ENCODE measurements at places on chromosomes 13 and 19. TPM values are rescaled to one million over a fixed set of nuclear protein-coding genes. Genes with fewer than 3 reads are reported as not detected.
A peak's percentile ranks its signal among the peaks of the same experiment; 100 is the strongest.

GRCh38 chr13:114315074-114315785 lies 927 bp downstream of the CHAMP1 start:
- H3K27me3 ChIP-seq, result no peaks in the 10 kb centered on the region
- peaks cover 40% of the 10 kb centered on the region for H3K4me1 ChIP-seq
- peak overlapping the region; percentile 91 for H3K4me3 ChIP-seq
- H3K27ac ChIP-seq, result peak overlapping the region; percentile 92

The TIMM50 gene
- total RNA-seq, result 80.8 TPM

The CAPS gene
- 41.5 TPM for total RNA-seq

The ZNF350 gene
- 24.2 TPM for total RNA-seq

GRCh38 chr13:34990399-34991214 lies 48.5 kb downstream of the NBEA start:
- no peak for DNase-seq
- H3K36me3 ChIP-seq, result no peaks in the 10 kb centered on the region
- H3K27me3 ChIP-seq, result no peaks in the 10 kb centered on the region
- H3K27ac ChIP-seq, result no peak overlapping the region
- H3K4me3 ChIP-seq, result no peak overlapping the region

GRCh38 chr13:109256866-109257760 lies 529.3 kb downstream of the IRS2 start:
- no peaks in the 10 kb centered on the region for H3K27me3 ChIP-seq
- no peak overlapping the region for H3K27ac ChIP-seq
- DNase-seq, result no peak
- no peak overlapping the region for H3K4me3 ChIP-seq

DNA sequence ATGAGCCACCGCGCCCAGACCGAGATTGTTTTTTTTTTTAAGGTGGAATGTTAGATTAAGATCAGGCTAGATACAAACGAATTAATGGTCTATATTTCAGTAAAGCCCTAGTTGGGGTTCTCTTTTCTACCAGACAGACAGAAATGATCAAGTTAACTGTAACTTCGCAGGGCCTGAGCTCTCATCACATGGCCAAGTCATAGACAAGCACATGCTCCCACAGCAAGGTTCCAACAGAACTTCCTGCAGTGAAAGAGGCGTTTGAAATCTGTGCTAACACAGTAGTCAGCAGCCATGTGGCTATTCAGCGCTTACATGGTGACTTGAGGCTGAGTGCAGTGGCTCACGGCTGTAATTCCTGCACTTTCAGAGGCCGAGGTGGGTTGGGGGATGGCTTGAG lies 34.7 kb upstream of the SEMA6B start:
- H3K36me3 ChIP-seq, result no peaks in the 10 kb centered on the region
- peaks cover 8% of the 10 kb centered on the region for H3K4me1 ChIP-seq
- H3K27me3 ChIP-seq, result peaks cover 98% of the 10 kb centered on the region
- no peak overlapping the region for H3K27ac ChIP-seq

DNA sequence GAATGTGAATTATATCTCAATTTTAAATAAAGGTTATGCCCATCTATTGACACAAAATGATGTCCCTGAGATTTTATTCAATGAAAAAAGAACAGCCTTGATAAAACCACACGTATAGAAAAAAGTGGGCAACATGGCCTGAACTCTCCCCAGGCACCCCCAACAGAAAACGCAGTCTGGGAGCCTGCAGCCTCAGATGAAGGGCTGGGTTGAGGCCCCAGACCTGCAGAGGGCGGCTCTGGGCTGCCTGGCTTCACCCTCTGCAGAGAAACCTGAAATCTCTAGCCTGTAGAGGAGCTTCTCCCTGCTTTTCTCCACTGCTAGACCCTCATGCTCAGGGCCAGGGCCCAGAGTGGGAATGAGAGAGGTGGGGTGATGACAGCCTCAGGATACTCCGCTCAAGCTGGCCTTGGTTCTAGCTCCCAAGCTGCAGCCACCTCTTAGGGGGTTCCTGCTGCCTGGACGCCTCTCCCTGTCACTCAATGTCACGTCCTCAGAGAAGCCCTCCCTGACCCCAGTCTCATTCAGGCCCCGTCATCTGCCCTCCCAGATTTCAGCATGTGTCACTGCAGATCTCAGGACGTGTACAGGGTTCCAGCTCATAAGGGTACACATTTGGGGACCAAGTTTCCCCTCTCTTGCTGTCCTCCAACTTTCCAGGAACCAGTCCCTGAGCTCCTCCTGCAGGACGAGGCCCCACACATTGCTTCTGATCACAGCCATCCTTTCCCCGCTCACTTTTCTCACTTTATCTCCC lies 1.8 kb downstream of the MBD3 start:
- H3K27ac ChIP-seq, result peak overlapping the region; percentile 99
- peaks cover 9% of the 10 kb centered on the region for H3K36me3 ChIP-seq
- peak overlapping the region; percentile 72 for H3K4me3 ChIP-seq
- H3K4me1 ChIP-seq, result peaks cover 47% of the 10 kb centered on the region

DNA sequence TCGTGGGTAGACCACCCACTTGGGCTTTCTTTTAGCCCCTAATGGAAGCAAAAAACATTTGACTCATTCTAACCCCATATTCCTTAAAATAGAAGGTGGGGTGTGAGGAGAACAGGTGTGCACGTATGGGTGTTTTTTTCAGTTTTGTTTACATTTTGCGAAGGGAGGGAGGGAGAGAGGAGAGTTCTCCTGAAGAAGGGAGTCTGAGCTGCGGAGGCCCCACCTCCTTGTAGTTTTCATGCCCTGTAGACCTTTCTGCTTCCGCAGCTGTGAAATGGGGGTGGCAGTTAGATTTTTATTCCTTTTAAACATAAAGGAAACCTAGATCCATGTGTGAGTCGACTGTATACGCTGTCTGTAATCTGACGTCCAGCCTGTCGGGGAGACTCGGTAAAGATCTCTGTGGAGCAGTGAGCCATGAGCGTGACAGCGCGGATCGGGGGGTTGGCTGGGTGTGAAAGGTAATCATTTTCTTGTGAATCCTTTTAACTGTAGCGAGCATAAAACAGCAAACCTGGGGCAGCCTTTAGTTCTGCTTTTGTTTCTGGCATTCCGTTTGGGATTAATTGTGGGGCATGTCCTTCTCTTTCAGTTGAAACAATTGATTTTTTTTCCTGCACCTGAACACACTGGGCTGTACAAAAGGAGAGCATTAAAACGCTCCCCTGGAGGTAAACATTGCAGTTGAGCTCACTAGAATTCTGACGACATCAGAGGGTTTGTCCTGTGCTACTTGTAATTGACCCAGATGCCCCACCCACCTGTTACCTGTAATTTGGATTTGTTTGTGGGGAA lies 2.3 kb downstream of the UPF1 start:
- peak overlapping the region; percentile 92 for H3K4me3 ChIP-seq
- peaks cover 72% of the 10 kb centered on the region for H3K4me1 ChIP-seq
- no peak for DNase-seq
- H3K27ac ChIP-seq, result peak overlapping the region; percentile 95

The ZGLP1 gene
- not detected for total RNA-seq

GRCh38 chr13:99693852-99694611 lies 192.8 kb downstream of the TM9SF2 start:
- H3K27me3 ChIP-seq, result no peaks in the 10 kb centered on the region
- H3K4me3 ChIP-seq, result no peak overlapping the region
- H3K36me3 ChIP-seq, result no peaks in the 10 kb centered on the region
- no peak for DNase-seq

The CYP2F1 gene
- not detected for total RNA-seq

GRCh38 chr13:33228648-33229445 lies 56.7 kb downstream of the STARD13 start:
- H3K4me1 ChIP-seq, result peaks cover 36% of the 10 kb centered on the region
- no peaks in the 10 kb centered on the region for H3K27me3 ChIP-seq
- no peak for DNase-seq
- no peaks in the 10 kb centered on the region for H3K36me3 ChIP-seq
- peak overlapping the region; percentile 52 for H3K27ac ChIP-seq
- no peak overlapping the region for H3K4me3 ChIP-seq

DNA sequence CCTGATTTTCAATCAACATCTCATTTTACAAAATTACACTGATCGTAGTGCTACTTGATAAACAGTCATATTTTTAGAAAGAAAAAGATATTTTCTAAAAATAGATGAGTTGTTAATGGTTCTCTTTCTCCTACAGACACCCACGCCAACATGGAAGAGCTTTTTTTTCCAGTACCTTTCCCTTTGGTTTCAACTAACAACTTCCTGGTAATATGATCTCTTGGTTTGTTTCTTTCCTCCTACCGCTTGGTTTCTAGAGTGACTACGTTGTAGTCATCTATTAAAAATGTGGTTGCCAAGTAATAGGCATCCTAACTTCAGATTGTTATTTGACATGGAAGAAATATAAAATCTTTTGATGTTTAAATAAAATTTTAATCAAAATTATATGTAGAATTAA lies 189.0 kb downstream of the LACC1 start:
- H3K4me3 ChIP-seq, result no peak overlapping the region
- H3K36me3 ChIP-seq, result no peaks in the 10 kb centered on the region
- no peak overlapping the region for H3K27ac ChIP-seq
- peaks cover 3% of the 10 kb centered on the region for H3K4me1 ChIP-seq
- H3K27me3 ChIP-seq, result no peaks in the 10 kb centered on the region
- no peak for DNase-seq

DNA sequence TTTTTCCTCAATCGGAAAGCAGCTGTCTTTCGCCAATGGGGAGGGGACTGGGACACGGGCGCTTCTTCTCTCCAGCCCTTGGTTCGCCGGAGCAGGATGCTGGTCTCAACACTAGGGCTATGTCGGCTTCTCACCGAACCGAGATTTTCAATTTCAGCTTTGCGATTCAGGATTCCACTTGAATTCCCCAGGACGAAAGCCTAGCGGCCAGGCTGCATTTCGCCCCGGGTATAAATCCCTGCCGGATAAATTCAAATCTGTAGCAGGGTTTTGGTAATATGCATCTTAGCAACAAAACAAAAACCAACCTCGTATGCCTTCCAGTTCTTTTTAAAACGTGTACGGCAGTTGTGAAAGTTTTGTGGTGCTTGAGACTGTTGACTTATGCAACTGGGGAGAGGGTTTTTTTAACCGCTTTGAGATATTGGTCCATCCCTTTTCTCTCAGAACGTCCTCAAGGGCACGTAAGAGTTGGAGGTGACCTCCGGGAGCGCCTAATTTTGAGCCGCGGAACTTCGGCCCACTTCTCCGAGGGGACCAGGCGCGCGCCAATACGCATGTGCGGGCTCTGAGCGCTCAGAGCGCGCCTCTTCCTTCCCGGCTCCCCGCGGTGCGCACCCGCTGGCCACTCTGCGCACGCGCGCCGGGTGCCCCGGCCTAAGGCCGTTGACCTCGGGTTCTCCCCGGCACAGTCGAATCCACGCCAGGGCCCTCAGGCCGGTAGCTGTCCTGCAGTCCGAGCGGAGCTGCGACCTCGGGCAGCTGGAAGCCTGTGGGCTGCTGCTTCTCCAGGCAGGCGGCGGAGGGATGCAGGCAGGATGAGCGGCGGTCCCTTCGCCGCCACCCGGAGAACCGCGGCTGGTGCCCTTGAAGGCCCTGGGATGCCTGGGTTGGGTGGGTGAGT lies 7.6 kb downstream of the POU4F1 start:
- no peak for DNase-seq
- no peaks in the 10 kb centered on the region for H3K36me3 ChIP-seq
- no peak overlapping the region for H3K27ac ChIP-seq
- no peak overlapping the region for H3K4me3 ChIP-seq
- peaks cover 29% of the 10 kb centered on the region for H3K4me1 ChIP-seq

- H3K27ac ChIP-seq, result no peak overlapping the region
Observed at GRCh38 chr19:31100206-31100590, 249.0 kb downstream of the TSHZ3 start.

- peak overlapping the region; percentile 52 for H3K27ac ChIP-seq
- no peaks in the 10 kb centered on the region for H3K36me3 ChIP-seq
- peak overlapping the region; percentile 38 for H3K4me3 ChIP-seq
- DNase-seq, result peak; percentile 37
- no peaks in the 10 kb centered on the region for H3K27me3 ChIP-seq
Observed at GRCh38 chr19:14333101-14333871, 48.0 kb upstream of the ADGRE5 start.

DNA sequence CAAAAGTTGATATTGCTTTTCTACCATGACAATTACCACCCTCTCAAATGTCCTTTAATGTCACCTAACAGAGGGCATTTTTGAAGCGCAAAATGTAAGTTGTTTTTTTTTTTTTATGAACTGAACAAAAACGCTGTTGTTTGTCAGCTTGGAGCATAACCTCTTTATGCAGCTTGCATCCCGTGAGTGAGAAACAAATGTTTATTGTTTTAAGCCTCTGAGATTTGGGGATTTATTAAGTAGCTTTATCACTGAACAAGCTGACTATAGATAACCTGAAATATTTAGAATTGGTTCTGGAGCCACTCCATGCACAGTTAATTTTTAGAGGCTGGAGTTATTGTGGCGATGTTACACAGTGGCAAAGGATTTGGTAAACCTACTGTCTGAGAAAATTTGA lies 80.1 kb upstream of the ATXN8OS start:
- no peak overlapping the region for H3K27ac ChIP-seq
- H3K4me3 ChIP-seq, result no peak overlapping the region
- no peak for DNase-seq
- no peaks in the 10 kb centered on the region for H3K36me3 ChIP-seq

The CYP2A6 gene
- total RNA-seq, result not detected

DNA sequence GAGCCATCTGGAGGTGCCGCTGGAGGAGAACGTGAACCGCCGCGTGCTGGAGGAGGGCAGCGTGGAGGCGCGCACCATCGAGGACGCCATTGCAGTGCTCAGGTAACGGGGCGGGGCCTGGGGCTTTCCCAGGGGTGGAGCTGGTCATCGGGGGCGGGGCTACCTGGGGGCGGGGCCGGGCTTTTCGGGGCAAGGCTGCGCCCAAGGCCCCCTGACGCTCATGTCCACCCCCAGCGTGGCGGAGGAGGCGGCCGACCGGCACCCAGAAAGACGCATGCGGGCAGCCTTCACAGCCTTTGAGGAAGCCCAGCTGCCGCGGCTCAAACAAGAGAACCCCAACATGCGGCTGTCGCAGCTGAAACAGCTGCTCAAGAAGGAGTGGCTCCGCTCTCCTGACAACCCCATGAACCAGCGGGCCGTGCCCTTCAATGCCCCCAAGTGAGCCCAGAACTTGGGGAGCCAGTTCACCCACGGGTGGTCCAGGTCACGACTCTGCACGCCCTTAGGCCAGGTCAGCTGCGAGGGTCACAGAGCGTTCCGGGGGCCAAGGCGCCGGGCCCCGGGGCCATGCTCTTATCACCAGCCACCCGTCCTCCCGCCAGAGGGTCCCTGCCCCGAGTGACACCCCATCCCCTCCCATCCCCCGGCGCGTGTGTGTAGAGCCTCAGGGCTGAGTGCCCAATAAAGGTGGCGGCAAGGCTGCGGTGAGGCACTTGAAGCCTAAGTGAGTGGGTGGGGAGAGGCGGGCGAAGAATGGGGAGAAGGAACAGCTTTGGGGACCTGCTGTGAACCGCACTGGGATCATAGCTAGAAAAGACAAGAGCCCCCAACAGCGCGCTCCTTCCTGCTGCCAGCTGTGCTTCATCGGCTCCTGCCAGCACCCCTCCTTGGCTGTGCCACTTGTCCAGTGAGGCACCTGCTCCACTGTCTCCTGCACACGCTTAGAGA lies 10.7 kb downstream of the CCDC124 start:
- H3K36me3 ChIP-seq, result peaks cover 49% of the 10 kb centered on the region
- DNase-seq, result no peak
- H3K27ac ChIP-seq, result no peak overlapping the region
- peaks cover 1% of the 10 kb centered on the region for H3K27me3 ChIP-seq
